NCI-H510A treated with DMSO at 0.1 percent for 48 hours (cell line): ENCODE measurements at places on chromosomes 2 and 18.

DNA sequence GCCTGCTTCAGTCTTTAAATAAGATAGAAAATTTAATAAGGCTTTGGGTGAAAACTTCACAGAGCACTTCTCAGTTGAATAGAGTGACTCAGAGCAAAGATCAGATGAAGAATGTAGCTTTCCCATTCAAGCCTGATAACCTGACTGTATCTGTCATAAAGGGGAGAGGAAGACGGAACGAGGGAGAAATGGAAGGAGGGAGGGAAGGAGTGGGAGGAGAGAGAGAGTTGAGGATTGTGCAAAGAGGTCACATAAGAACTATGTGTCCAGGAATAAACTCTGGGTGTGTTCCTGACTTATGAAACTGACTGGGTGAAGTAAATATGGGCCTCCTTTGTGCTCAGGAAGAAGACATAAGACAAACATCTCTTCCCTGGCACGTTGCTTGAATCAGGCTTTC, 385.5 kb downstream of the LPIN1 start:
- no peak for DNase-seq

DNA sequence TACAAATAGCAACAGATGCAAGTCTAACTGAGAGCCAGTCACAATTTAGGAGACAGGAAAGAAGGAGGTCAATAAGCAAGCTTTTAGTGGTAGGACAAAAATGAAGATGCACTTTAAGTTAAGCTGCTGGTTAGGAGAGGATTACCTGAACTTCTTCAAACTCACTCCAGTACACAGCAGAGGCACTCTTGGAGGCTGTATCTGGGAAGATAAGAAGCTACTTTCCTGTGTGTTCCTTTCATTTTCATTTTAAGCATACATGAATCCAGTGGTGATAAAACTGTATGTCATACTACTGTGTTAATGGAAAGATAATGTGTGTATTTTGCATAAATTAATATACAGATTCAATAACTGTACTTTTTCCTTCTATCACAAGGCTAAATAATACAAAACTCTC, 49.6 kb downstream of the HYCC2 start:
- no peak for DNase-seq

- no peak for DNase-seq
Measured at GRCh38 chr2:68537011-68537410, 69.6 kb downstream of the APLF start.

GRCh38 chr2:148893906-148894305, 18.9 kb downstream of the KIF5C start:
- DNase-seq, result no peak

GRCh38 chr18:22579271-22579670, 161.6 kb upstream of the CTAGE1 start:
- no peak for DNase-seq

GRCh38 chr2:66164470-66164869, 270.5 kb upstream of the MEIS1 start:
- no peak for DNase-seq

GRCh38 chr2:45938649-45939511, 287.4 kb downstream of the PRKCE start:
- peak; percentile 29 for DNase-seq

GRCh38 chr2:205293559-205293958, 388.7 kb upstream of the NRP2 start:
- DNase-seq, result no peak
